Right renal pelvis (tissue), 4 donors: ENCODE measurements at places on chromosomes 1 and 21. TPM values are rescaled to one million over a fixed set of nuclear protein-coding genes. Genes with fewer than 3 reads are reported as not detected.

The IGSF3 gene
- polyA plus RNA-seq, result 31.0 TPM

The CLEC20A gene
- polyA plus RNA-seq, result 0.32 TPM

The GJC2 gene
- 1.2 TPM for polyA plus RNA-seq

The PANK4 gene
- 27.3 TPM for polyA plus RNA-seq

The FCGR2B gene
- 1.1 TPM for polyA plus RNA-seq

The CYP2J2 gene
- polyA plus RNA-seq, result 1.4 TPM

The GBP3 gene
- 28.6 TPM for polyA plus RNA-seq

The S1PR1 gene
- 22.3 TPM for polyA plus RNA-seq

The CDK11A gene
- 29.5 TPM for polyA plus RNA-seq
